RWPE1 (cell line): ENCODE measurements at places on chromosomes 3 and 15.
A peak's percentile ranks its signal among the peaks of the same experiment; 100 is the strongest.

- DNase-seq: no peak
Measured at GRCh38 chr3:12556314-12556689, 585 bp upstream of the MKRN2 start.

DNA sequence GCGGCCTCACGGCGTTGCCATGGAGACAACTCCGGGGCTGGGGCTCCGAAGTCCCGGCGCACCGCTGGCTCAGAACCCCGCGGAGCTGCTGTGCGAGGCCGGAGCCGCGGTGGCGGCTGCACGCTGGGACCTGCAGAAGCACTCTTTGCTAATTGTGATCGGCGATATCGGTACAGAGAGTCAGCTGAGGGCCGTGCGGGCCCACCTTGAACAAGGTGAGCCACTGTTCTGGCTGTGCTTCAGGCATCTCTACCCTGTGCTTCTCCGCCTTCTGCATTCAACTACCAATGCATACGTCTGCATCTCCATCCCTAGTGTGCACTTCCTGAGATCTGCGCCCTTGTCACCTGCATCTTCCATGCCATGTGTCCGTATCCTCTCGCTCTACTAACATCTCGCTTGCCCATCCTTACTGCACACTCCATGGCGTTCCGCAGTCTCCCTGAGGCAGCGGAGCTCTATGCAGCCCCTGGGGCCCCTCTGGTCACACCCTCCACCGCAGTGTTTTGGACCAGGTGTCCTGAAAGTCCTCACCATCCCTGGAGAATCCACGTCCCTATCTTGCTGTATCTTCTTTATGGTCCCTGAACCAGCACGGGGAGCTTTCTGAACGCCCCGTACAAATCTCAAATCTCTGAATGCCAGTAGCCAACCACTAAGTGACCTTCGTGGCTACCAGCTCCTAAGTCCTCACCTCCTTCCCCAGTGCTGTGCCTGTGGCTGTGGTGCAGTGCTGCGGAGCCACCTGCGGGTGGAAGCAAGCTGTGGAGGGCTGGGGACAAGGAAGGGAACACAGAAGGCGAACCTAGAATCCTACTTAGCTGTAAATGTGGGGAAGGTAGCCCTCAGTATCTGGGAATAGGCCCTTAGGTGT lies 6.2 kb upstream of the MAP1A start:
- no peak for DNase-seq

DNA sequence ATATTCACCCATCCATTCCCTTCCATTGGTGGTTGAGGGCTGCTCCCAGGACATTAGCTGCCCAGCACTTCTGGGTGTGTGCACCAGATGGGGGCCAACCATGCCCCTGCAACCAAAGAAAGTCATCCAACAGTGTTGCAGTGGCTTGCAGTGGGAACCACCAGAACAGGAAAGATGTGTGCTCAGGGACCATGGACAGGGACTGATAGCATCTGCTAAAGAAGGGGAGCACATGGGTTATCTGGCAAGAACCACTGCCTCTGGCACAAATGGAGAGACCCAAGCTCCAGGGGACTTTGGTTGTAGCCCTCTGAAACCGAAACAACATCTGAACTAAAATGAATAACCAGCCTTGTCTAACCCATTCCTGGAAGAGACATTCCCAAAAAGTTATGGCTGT lies 8.1 kb downstream of the DCLK3 start:
- DNase-seq: no peak

- no peak for DNase-seq
Measured at GRCh38 chr3:128319107-128319506, 147.6 kb downstream of the DNAJB8 start.

DNA sequence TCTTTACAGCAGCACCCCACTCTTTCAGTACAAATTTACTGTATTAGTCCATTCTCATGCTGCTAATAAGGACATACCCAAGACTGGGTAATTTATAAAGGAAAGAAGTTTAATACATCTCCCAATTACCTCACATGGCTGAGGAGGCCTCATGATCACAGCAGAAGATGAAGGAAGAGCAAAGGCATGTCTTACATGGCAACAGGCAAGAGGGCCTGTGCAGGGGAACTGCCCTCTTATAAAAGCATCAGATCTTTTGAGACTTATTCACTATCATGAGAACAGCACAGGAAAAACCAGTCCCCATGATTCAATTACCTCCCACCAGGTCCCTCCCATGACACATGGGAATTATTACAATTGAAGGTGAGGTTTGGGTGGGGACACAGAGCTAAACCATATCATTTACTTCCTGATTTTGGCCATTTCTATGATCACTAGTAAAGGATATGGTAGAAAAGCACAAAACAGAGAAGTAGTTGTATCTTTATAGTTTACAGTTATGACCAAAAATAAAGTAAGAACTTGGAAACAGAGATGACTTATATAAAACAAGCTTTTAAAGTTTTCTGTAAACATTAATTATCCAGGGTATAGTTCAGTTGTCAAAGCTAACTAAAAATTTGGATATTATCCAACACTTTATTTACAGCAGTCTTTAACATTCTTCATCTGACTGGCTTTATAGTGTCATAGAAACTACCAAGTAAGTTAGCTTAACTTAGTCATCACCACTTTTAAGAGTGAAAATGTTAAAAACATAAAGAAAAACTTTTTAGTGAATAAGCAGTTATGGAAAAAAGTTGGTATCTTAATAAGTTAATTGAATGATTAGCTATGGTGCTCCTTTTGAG lies 40.2 kb downstream of the P2RY1 start:
- no peak for DNase-seq

- peak; percentile 86 for DNase-seq
Measured at GRCh38 chr3:8629151-8630021, 15.2 kb downstream of the SSUH2 start.
